ENCODE measurements at places on chromosomes 13 and 19. TPM values are rescaled to one million over a fixed set of nuclear protein-coding genes. Genes with fewer than 3 reads are reported as not detected.

DMKN gene
- 370 TPM for total RNA-seq

GRCh38 chr19:38375748-38376147 lies 1.4 kb downstream of the PSMD8 start:
- DNase-seq, result no peak

DNA sequence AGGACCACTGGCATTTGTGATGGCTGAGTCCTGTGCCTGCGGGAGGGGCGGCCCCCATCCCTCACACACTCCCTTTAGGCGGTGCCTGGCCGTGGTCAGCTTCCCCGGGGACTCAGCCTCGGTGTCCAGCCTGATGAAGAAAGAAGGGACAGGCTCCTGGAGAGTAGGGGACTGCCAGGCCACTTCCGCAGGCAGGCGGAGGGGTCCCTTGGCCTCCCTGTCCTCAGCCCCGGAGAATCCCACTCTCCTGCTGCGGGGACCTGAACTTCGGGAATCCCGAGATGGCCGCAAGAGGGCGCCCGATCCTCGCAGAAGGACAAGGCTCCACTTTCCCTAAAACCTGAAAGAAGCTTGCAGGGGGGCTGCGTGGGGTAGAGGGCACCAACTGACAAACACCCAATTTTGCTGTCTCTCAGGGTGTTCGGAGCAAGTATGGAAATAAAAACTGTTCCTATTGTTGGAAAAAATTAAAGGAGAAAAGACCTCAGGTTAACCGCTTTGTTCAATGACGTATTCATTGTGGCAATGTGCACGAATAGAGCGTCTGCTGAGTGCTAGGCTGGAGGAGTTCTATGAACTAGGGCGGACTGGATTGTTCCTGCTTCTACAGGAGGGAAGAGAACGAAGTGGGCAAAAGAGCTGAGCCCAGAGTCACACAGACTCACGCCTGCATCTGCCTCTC lies 297.3 kb downstream of the ZNF536 start:
- DNase-seq, result peak; percentile 94

GRCh38 chr13:59364641-59365085 lies 799.1 kb downstream of the DIAPH3 start:
- DNase-seq, result peak; percentile 75

DNA sequence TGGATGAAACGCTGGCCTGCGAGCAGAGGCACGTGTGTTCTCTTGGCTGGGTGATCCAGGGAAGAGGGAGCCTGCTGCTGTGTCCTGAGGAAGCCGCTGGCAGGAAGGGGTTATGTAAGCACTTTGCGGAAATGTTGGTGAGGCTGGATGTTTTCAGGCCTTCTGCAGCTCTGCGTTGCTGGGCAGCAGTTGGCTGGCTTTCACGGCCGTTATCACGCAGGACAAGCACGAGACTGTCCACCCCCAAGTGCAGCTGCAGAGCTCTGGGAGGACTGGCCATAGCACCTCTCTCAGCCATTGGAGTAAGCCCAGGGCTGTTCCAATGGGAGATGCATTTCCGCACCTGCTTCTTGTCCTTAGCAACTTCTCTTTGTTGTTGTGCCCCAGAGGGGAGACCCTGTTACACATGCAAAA lies 146.9 kb upstream of the SOX21 start:
- peak; percentile 58 for DNase-seq

DNA sequence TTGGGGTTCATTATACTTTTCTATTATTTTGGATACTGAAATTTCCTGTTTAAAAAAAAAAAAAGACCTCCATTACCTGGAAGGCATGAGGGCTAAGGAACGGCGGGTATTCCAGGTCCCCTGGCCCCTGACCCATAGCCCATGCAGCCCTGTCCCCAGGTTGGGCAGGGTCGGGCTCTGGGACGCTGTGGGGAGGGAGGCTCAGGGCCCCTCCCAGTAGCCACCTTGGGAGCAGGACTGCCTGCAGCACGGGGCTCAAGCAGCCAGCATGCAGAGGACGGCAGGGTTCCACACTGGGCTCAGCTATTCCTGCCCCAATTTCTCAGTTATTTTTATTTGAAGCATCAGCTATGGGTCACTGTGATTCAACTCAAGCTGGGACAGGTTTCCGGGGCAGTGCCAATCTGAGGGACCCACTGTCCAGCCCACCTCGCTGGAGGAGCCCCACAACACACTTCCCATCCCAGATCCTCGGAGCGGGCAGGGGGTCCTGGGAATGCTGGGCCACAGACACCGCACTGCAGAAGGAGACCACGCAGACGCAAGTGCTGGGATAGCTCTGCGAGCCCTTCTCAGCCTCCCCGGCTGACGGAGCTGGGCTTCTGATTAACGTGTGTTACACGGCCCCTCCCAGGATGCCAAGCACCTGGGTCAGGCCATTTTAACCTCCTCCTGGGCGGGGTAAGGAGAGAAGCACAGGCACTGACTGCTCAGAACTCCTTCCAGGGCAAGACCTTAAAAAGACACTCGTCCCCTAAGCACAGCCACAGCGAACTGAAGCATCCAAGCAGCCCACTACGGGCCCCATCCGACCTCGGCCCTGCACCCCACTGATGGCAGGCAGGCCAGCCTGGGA lies 60.1 kb downstream of the PEPD start:
- DNase-seq, result peak; percentile 35

FCER2 gene
- not detected for total RNA-seq

ERICH4 gene
- total RNA-seq, result not detected

DNA sequence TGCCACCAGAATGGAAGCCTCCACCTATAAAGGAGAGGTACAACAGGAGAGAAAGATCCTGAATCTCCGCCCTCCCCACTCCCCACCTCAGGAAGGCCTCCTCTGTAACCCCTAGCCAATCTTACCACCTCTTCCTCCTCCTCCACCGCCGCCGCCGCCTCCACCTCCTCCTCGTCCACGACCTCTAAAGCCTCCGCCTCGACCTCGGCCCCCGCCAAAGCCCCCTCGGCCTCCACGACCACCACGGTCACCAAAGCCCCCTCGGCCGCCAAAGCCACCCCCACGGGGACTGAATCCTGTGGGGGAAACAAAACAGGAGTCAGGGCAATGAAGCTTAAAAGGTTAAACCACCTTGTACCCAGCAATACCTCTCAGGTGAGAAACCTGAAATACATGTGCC lies 5.7 kb downstream of the FBL start:
- no peak for DNase-seq

All from endodermal cell (in vitro differentiated cells).